ENCODE measurements at places on chromosomes 2 and 18.

DNA sequence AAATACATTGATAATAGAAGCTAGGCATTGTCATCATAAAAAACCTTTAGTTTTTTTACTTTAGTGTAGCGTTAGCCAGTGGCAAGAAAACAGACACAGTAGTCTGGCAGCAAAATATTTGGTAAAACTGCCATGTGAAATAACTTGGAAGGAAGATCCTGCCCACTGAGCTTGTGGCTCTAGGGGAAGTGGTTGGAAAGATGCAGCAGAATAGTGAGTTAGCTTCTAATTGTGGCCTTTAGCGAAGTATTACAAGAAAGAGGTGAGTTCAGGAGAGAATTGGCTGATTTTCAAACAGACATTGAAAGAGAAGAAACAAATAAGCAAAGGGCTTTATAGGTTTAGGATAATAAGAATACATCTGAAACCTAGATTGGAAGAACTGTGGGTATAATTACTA lies 1887.8 kb upstream of the CELF4 start:
- no peak for DNase-seq

- DNase-seq: no peak
Observed at GRCh38 chr18:79846936-79847557, 49.3 kb downstream of the KCNG2 start.

- no peak for DNase-seq
Observed at GRCh38 chr2:27572439-27572838, 10.4 kb upstream of the ZNF512 start.

- no peak for DNase-seq
Observed at GRCh38 chr18:77039196-77040130, 93.1 kb downstream of the MBP start.

GRCh38 chr2:120912101-120912985 lies 176.7 kb downstream of the GLI2 start:
- no peak for DNase-seq

GRCh38 chr2:50952596-50952995 lies 79.3 kb downstream of the NRXN1 start:
- DNase-seq: no peak

DNA sequence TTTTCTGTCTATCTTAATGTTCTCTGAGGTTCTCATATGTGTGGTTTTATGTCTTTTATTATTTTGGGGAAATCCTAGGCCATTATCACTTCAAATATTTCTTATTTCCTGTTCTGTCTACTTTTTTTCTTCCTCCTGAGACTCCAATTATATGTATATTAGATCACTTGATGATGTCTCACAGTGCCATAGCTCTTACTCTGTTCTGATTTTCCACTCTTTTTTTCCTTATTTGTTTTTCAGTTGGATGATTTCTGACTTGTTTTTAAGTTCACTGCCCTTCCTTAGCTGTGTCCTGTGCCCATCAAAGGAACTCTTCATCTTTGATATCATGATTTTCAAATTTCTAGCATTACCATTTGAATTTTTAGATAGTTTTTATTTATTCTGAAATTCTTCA lies 24.1 kb downstream of the FAM228B start:
- DNase-seq: no peak

- no peak for DNase-seq
Observed at GRCh38 chr18:6994771-6995430, 122.7 kb downstream of the LAMA1 start.

- no peak for DNase-seq
Observed at GRCh38 chr2:232563580-232563979, 13.1 kb downstream of the EIF4E2 start.

DNA sequence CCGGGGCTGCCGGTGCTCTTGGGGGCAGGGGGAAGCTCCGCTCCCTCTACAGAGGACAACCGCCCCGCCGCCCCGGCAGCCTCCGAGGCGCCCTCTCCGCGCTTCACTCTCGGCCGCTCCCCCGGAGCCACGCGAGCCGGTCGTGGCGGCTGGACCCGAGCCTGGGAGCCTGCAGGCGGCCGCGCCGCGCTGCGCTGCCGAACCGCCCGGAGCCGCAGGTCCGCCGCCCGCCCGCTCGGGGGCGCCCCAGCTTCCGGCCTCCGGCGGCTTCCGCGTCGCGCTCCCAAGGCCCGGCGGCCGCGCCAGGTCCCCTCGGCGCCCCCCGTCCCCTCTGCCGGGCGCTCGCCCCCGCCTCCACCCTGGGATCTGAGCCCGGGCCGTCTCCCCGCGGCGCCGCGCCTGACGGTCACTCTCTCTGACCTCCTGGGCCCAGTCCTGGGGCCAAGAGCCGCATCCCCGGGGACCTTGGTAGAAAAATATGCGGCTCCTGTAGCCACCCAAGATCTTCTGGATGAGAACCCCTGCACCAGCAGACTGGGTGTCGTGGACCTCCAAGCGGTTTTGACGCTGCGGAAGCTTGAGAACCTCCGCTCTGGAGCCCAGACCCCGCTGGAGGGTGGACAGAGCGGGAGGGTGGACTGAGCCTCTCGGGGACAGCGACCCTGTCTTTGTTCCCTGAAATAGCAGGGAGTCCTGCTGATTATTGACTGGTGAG lies 44.3 kb downstream of the SERTAD2 start:
- DNase-seq: no peak

DNA sequence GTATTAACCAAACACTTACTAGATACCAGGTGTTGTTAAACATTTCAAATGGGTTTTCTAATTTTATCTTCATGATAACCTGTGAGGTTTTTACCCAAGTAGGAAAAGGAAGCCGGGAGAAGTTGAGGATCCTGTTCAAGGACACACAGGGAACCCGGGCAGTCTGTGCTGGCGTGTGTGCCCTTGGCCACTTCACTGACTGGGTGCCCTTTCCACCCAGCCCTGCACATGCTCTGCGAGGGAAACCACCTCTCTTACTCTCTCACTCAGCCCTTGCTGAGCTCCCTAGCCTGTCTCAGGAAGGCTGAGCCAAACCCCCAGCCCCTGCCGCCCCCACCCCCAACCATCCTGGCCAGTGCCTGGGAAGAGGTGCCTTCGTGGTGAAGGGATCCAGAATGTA lies 51.8 kb downstream of the TEX44 start:
- no peak for DNase-seq

- DNase-seq: no peak
Observed at GRCh38 chr2:158998551-158999248, 30.3 kb downstream of the TANC1 start.

DNA sequence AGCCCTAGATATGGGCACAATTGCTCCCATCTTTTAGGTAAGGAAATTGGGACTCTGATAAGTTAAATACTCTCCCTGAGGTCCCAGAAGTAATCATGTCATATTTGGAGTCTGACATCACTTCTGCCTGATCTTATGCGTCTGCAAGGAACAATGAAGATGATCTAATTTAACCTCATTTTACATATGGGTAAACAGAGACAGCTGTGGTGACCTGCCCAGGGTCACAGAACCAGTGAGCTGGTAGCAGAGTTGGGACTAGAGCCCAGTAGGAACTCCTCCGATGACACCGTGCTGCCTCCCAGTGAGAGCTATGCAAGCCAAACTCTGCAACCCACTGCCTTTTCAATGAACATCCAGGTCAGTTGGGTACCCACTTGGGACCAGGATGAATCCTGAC lies 17.8 kb downstream of the CTAGE1 start:
- no peak for DNase-seq

DNA sequence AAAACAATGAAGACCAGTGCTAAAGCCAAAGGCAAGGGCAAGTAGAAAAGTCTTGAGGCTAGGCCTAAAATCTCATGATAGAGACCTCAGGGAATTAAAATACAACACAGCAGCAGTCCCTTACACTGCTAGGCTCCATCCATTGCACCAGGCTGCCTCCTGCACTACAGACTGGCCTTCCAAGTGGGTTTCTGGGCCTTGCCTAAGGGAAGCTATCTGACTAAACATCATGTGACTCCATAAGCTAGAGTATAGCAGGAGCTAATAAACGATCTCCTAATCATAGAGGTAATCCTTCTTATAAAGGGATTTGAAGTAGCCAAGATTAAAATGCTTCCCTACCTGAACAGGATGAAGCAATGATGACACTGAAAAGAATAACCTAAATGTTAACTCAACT lies 77.6 kb upstream of the NFU1 start:
- DNase-seq: no peak

GRCh38 chr18:2994603-2995432 lies 18.1 kb downstream of the LPIN2 start:
- DNase-seq: peak; percentile 44

GRCh38 chr2:126801473-126801872 lies 97.2 kb upstream of the TEX51 start:
- DNase-seq: no peak

DNA sequence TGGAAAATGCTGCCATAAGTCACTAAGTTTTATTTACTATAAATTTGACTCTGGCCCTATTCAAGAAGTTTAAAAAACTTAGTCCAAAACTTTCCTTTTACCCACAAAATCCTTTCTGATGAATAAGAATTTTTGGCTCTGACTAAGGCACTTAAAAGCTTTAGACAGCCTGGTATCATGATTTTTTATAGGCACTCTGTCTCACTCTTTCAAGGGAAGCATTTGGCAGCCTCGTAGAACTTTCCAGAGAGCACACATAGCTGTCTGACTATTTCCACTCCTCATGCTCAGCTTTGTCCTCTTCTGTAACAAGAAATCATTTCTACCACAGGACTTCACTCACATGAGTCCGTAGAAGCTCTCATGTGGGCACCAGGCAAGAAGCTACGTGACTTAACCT lies 32.3 kb upstream of the XDH start:
- no peak for DNase-seq

DNA sequence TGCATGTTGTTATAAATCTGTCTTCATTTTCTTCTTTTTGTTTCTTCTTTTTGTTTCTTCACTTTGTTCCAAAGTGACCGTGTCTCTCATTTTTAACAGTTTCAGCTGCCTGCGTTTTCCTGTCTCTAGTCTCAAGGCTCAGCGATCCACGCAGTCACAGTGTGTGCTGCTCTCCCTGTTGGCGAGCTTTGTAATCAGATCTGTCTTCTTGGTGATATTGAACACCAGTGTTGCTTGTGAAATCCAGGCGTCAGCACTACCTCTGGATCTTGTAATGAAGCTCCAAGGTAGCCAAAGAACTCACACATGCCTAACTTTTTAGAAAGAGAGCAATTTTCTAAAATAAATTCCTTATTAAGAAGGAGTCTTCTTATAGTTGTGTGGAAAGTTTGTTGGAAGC lies 13.2 kb downstream of the SNTG2 start:
- DNase-seq: no peak

DNA sequence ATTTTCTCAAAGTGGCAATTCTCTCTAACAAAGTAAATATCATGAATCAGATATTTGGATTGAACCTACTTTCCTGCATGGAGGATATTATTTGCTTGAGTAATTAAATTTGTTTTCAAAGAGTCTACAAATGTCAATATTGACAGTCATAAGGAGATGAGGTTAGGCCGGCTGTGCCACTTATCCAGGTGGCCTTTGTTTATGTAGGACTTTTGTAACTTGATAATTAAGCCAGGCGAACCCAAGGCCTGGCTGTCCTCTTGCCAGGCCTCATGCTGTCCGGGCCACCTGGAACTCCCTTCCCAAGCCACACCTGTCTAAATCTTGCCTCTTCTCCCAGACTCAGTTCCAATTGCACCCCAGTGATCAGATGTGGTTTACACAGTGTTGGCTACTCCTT lies 255.2 kb downstream of the ACKR3 start:
- no peak for DNase-seq

DNA sequence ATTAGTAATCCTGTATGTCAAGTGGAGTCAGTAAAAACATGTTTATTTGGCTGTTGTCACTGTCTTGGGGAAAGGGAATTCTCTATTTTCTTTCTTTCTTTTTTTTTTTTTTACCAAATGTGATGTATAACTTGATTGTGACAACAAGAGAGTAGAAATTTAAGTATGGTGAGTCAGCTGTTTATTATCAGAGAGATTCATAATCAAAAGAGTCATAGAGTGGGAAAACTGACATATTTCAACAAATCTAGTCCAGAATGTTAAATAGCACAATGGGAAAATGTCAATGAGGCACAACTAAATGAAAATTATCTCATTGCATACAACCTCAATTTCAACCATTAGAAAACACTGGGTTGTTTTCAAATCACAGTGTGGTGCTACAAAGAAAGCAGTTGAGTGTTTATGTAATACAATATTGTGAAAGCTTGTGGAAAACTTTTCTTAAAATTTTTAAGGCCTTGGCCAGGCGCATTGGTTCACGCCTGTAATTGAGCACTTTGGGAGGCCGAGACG lies 111.9 kb upstream of the DTNA start:
- no peak for DNase-seq

DNA sequence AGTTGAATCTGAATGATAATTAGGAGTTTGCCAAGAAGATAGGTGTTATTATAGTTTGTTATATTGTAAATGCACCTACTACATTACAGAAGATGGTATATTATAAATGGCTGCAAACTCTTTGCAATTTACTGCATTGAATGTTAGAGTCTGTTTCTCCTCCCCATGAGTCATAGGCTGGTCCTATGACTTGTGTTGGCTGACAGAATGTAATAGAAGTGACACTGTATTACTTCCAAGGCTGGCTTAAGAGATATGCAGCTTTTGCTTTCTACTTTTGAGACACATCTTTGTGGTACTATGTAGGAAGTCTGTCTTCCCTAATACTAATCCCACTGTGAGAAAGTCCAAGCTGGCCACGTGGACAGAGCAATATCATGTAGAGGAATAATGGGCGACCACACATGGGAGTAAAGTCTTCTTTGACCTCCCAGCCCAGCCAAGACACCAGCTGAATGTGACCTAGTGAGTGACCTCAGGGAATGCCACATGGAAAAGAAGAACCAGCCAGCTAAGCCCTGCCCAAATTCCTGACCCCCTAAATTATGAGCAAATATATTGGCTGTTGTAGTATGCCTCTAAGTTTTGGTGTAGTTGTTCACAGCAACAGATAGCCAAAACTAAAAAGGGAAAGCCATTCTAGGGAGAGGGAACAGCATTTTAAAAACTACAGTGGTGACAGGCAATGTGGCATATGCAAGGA lies 6.8 kb upstream of the DDX1 start:
- DNase-seq: no peak

- DNase-seq: no peak
Observed at GRCh38 chr2:160565099-160565845, 71.7 kb upstream of the RBMS1 start.

- DNase-seq: no peak
Observed at GRCh38 chr2:221283896-221284545, 288.1 kb downstream of the EPHA4 start.

DNA sequence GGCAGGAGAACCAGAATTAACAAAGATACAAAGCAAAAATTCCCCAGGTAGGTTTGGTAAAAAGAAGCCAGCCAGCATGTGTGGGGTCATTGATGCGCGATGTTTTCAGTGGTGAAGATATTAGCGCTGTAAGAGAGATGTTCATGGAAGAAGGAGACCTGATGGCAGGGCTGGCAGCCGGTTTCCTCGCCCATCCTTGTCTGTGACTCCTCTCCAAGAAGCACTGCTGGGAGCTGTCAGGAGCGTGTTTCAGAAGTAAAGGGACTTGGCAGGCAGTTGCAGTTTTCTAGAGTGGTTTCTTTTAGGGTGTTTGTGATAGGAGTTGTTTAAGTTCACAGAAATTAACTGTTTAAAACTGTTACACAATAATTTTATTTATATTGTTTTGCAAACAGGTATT lies 24.6 kb downstream of the TAF1B start:
- no peak for DNase-seq

GRCh38 chr2:70733646-70734180 lies 34.3 kb downstream of the ADD2 start:
- DNase-seq: no peak

- DNase-seq: no peak
Observed at GRCh38 chr18:24878289-24878688, 417.9 kb downstream of the HRH4 start.

All from activated CD4-positive, CD25-positive, alpha-beta regulatory T cell treated with anti-CD3 and anti-CD28 coated beads, Interleukin-2, amount 50 U/mL, for 16 hours (primary cell).